NCI-H526 (cell line): ENCODE measurements at places on chromosomes 5 and 9.

DNA sequence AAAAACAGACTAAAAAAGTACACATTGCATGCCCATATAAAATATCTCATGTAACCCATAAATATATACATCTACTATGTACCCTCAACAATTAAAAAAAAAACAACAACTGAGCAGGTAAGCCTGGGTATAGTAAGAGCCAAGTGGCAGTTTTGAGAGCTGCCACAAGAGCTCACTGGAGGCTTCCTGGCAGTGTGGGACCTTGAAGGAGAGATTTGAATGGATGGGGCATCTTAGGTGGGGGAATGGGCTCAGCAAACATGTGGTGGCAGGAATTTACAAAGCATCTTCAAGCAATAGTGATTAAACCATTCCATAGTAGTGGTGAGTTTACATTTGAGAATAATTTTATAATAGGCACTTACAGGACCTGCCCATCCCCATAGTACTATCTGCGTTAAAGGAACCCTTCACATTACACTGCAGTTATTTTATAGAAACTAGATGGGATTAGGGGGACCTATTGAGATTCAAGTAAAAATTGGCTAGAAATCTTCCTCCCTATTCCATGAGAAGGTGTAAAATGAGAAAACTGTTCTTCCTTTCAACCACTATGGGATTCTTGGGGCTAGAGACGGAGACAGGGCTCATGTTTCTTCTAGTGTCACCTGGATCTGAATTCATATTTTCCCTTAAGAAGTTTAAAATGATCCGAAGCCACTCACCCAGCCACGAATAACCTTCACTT is 6.9 kb downstream of the MEGF10 start:
- DNase-seq, result no peak

GRCh38 chr9:29928072-29928471 is 2354.8 kb upstream of the C9orf72 start:
- DNase-seq, result no peak

GRCh38 chr5:114070093-114070722 is 291.7 kb upstream of the KCNN2 start:
- DNase-seq, result no peak

GRCh38 chr5:40834849-40835787 is at the start of gene RPL37:
Gene RPL37, minus strand, starts transcription at chr5:40835222. Its CDS starts 37 bp downstream, at chr5:40835185.
- DNase-seq, result peak; percentile 99

- no peak for DNase-seq
Observed at GRCh38 chr9:79572032-79572607, 355 bp downstream of the TLE4 start.

DNA sequence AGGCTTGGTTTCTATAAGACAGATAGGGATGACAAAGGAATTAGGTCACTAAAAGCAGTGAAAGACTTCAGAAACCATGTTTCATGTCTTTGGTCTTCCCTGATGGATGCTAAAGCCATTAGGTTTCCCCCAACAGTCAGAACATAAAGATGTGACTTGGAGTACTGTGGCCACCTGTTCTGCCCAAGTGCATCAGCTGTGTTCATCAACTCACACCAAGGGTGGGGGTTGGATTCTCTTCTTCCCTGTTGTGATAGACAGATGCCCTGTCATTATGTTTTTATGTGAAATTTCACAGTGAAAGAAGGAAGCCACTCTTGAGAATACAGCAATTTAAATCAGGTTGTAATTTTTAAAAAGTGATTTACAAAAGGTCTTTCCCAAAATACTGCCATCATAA is 196.8 kb downstream of the SH3GL2 start:
- DNase-seq, result no peak

- DNase-seq, result no peak
Observed at GRCh38 chr5:139767960-139768359, 27.6 kb upstream of the PSD2 start.

GRCh38 chr9:98709968-98710965 is 1.5 kb upstream of the GABBR2 start:
- DNase-seq, result no peak

GRCh38 chr5:102589661-102590060 is 90.9 kb upstream of the SLCO6A1 start:
- no peak for DNase-seq

DNA sequence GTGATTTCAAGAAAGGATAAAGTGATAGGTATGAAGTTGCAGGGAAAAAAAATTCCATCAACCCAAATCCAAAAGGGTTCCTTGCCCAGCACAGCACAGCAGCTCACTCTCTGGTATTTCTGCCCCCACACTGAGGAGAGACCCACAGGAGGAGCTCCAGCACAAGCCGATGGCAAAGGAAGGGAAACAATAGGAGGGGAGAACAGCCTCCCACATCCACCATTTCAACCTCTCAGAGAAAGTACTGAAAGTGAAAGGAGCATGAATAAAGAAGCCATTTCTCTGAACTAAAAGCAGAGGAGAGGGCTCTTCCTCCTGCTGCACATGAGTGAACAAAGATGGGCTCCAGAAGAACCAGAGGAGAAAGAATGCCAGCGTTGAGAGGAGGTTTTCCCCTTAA is 54.9 kb upstream of the ZSWIM6 start:
- no peak for DNase-seq
